Activated T-helper 17 cell treated with anti-CD3 and anti-CD28 coated beads, Interleukin-2, amount 50 U/mL, for 72 hours (primary cell): ENCODE measurements at places on chromosomes 1 and 21. TPM values are rescaled to one million over a fixed set of nuclear protein-coding genes. Genes with fewer than 3 reads are reported as not detected.

- H3K27ac ChIP-seq: peak overlapping the region; percentile 91
- H3K27me3 ChIP-seq: no peaks in the 10 kb centered on the region
- H3K36me3 ChIP-seq: peaks cover 16% of the 10 kb centered on the region
- peak overlapping the region; percentile 71 for H3K4me3 ChIP-seq
Measured at GRCh38 chr1:101291562-101292380, 55.0 kb downstream of the S1PR1 start.

GRCh38 chr1:116390195-116390594 lies 17.2 kb downstream of the ATP1A1 start:
- peak overlapping the region; percentile 48 for H3K4me3 ChIP-seq
- H3K4me1 ChIP-seq: peaks cover 46% of the 10 kb centered on the region
- peak; percentile 97 for ATAC-seq

DNA sequence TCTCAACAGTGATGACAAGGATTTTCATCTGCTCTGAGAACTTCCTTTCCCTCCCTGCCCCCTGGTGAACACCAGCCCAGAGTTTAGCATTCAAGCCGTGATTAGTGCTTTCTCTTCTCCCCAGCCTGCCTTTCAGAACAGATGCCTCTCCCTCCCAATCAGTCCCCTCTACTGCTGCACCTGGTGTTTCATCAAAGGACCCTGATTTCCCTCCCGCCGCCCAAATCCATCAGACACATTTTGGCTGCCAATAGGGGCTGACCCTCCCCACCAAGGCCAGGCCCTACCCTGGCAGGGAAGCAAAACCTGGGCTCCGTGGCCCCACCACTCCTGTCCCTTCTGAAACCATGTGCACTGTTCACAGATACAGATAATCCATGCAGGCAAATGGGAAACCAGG lies 34.0 kb upstream of the KLHDC7A start:
- ATAC-seq: no peak
- H3K4me1 ChIP-seq: no peaks in the 10 kb centered on the region
- H3K4me3 ChIP-seq: no peak overlapping the region

- no peaks in the 10 kb centered on the region for H3K4me1 ChIP-seq
- H3K4me3 ChIP-seq: no peak overlapping the region
- H3K27ac ChIP-seq: no peak overlapping the region
Measured at GRCh38 chr21:32186804-32187203, 92.0 kb downstream of the MIS18A start.

DNA sequence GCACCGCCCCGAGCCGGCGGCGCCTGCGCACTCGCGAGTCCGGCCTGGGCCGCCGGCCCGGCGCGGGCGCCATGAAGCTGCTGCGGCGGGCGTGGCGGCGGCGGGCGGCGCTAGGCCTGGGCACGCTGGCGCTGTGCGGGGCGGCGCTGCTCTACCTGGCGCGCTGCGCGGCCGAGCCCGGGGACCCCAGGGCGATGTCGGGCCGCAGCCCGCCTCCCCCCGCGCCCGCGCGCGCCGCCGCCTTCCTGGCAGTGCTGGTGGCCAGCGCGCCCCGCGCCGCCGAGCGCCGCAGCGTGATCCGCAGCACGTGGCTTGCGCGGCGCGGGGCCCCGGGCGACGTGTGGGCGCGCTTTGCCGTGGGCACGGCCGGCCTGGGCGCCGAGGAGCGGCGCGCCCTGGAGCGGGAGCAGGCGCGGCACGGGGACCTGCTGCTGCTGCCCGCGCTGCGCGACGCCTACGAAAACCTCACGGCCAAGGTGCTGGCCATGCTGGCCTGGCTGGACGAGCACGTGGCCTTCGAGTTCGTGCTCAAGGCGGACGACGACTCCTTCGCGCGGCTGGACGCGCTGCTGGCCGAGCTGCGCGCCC lies at the start of gene B3GALT6:
B3GALT6 (plus strand) TSS at position 30 of the 588 bp plus-strand sequence; CDS start at position 72, 42 bp downstream.
- H3K27ac ChIP-seq: peak within 1 kb of the TSS; percentile 95
- no peaks in the 10 kb centered on the region for H3K27me3 ChIP-seq
- H3K4me1 ChIP-seq: peaks cover 19% of the 10 kb centered on the region
- H3K4me3 ChIP-seq: peak within 1 kb of the TSS; percentile 96

DNA sequence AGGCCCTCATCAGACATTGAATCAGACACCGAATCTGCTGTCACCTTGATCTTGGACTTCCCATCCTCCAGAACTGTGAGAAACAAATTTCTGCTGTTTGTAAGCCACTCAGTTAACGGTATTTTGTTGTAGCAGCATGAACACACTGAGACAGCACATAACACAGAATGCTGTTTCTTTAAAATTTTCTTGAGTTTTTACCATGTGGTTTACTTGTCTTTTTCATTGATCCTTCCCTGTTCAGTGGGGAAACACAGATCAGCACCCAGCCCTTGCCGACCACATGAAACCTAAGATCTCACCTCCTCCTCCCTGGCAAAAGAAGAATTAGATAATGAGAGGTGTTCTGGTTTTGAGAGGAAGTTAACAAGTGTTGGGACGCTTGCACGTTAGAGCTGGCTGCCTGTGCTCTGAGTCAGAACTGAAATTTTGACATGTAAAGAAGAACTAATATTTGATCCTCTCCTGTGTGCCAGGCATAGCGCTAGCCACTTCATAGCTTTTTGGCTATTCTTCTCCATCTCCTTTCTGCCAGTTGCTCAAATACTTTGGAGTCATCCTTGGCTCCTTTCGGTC lies 179.6 kb downstream of the DHRS3 start:
- H3K27me3 ChIP-seq: no peaks in the 10 kb centered on the region
- H3K36me3 ChIP-seq: peaks cover 65% of the 10 kb centered on the region

DNA sequence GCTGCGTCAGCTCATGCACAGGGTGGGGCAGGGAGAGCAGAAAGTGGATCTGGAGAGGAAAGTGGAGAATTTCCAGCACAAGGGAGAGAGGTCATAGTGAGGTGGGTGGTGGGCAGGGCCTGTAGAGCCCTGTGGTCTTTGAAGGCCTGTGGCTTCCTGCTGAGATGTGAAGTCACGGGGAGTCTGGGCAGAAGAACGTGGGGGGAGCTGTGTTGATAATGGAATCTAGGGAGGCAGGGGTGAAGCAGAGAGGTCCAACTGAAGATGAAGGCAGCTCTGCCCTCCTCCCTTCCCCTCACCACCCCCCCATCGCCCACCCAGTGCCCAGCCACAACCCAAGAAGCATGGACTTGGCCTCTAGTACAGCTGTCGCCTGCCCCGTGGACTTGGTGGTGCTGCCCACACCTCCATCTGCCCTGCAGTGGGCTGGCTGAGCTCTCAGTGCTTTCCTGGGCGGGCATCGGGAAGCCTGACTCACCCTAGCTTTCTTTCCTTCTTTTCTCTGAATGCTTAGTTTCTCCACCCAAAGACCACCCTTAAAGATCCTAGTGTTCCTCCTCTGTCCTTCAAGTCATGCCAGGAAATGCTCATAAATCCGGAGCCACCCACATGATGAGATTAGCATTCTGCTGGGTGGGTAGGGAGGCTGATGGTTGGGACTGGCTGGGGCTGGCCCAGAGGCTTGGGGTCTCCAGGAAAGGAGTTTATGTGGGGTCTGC lies 186.1 kb downstream of the TRABD2B start:
- no peaks in the 10 kb centered on the region for H3K4me1 ChIP-seq
- peak; percentile 7 for ATAC-seq
- no peaks in the 10 kb centered on the region for H3K36me3 ChIP-seq
- H3K27ac ChIP-seq: no peak overlapping the region

DNA sequence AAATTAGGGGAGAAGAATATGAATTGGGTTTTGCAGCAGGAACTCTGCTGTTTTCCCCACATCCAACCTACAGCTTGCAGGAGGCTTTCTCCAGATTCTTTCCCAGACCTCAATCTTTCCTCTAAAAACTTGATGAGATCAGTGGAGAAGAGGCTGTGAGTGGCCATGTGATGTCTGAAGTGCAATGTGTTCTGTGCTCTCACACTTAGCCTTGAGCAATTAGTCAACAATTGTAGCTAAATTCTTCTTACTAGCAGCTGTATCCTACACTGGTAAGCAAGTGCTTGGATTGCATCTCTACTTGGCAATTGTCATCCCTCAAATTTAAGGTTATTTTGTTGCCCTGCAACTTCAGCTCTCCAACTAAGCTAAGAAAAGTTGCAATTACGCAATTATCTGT lies 807.3 kb upstream of the RGS18 start:
- no peaks in the 10 kb centered on the region for H3K27me3 ChIP-seq
- no peak overlapping the region for H3K27ac ChIP-seq
- no peak overlapping the region for H3K4me3 ChIP-seq
- no peaks in the 10 kb centered on the region for H3K4me1 ChIP-seq
- H3K36me3 ChIP-seq: no peaks in the 10 kb centered on the region
- ATAC-seq: no peak

GRCh38 chr1:94855307-94855700 lies 35.1 kb downstream of the SLC44A3 start:
- ATAC-seq: no peak
- peaks cover 10% of the 10 kb centered on the region for H3K27me3 ChIP-seq
- no peaks in the 10 kb centered on the region for H3K4me1 ChIP-seq
- H3K27ac ChIP-seq: no peak overlapping the region

GRCh38 chr1:212213784-212214183 lies 71.4 kb upstream of the PPP2R5A start:
- H3K4me1 ChIP-seq: peaks cover 9% of the 10 kb centered on the region
- no peak overlapping the region for H3K27ac ChIP-seq
- H3K27me3 ChIP-seq: no peaks in the 10 kb centered on the region
- H3K4me3 ChIP-seq: no peak overlapping the region
- H3K36me3 ChIP-seq: no peaks in the 10 kb centered on the region
- ATAC-seq: no peak

- peaks cover 14% of the 10 kb centered on the region for H3K27me3 ChIP-seq
- H3K27ac ChIP-seq: no peak overlapping the region
- H3K4me3 ChIP-seq: no peak overlapping the region
- H3K36me3 ChIP-seq: no peaks in the 10 kb centered on the region
Measured at GRCh38 chr1:31577515-31578192, 1.3 kb downstream of the TINAGL1 start.

GRCh38 chr21:36654324-36654723 lies 44.6 kb upstream of the SIM2 start:
- no peaks in the 10 kb centered on the region for H3K4me1 ChIP-seq
- peaks cover 23% of the 10 kb centered on the region for H3K27me3 ChIP-seq
- no peak overlapping the region for H3K27ac ChIP-seq
- ATAC-seq: no peak
- H3K4me3 ChIP-seq: no peak overlapping the region

DNA sequence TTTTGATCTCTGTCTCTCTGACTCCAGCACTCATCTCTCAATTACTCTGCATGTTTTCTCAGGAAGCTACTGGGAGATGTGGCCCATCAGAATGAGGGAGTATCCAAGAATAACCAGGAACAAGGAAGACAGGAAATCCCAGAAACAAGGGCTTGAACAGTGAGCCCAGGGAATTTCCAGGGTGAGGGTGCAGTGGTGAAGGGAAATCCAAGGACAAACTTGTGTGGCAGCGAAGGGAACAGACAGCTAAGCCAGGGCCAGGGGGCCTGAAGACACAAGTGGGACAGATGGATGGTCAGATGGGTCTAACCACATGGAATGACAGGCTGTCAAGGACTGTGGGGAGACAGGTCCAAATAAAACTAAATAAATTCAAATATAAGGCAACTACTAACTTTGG lies 121.8 kb upstream of the ERRFI1 start:
- H3K4me3 ChIP-seq: no peak overlapping the region
- peaks cover 4% of the 10 kb centered on the region for H3K27me3 ChIP-seq
- H3K4me1 ChIP-seq: peaks cover 26% of the 10 kb centered on the region

DNA sequence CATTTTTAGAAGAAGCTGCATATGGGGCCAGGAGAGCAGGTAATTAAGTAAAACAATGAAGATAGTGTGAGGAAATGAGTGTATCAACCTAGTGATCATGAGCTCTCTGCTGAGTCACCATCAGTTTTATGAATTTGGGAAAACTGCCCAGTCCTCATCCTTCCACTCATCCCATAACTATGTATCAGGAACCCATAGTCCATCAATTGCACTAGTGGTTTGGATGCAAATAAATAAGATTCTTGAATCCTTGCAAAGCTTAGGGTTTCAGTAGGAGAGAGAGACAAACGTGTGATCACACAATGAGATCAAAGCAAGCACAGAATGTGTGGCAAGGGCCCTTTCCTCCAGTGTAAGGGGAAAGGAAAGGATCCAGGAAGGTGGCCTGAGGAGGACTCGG lies 145.6 kb downstream of the ZZZ3 start:
- H3K4me3 ChIP-seq: no peak overlapping the region
- H3K27ac ChIP-seq: no peak overlapping the region
- no peak for ATAC-seq
- H3K27me3 ChIP-seq: no peaks in the 10 kb centered on the region
- peaks cover 6% of the 10 kb centered on the region for H3K4me1 ChIP-seq

DNA sequence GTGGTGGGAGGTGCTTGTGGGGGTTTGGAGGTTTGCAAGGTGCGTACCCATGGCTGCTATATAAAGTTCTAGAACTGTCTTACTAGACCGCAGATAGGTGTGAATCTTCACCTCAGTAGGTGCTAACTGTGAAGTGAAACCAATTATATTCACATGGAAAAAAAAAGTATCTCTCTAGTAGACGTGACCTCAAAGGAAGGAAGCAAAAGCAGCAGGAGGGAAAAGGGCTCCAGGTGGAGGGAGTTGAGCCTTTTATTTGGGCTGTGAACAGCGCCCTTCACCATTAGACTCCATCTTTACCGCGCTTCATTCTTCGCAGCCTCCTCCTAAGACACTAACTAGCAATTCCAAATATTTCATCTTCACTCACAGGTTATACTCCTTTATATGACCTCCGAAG lies 129.8 kb downstream of the TBX19 start:
- H3K4me3 ChIP-seq: no peak overlapping the region
- H3K36me3 ChIP-seq: no peaks in the 10 kb centered on the region
- H3K27me3 ChIP-seq: no peaks in the 10 kb centered on the region
- peaks cover 39% of the 10 kb centered on the region for H3K4me1 ChIP-seq
- H3K27ac ChIP-seq: peak overlapping the region; percentile 75

DNA sequence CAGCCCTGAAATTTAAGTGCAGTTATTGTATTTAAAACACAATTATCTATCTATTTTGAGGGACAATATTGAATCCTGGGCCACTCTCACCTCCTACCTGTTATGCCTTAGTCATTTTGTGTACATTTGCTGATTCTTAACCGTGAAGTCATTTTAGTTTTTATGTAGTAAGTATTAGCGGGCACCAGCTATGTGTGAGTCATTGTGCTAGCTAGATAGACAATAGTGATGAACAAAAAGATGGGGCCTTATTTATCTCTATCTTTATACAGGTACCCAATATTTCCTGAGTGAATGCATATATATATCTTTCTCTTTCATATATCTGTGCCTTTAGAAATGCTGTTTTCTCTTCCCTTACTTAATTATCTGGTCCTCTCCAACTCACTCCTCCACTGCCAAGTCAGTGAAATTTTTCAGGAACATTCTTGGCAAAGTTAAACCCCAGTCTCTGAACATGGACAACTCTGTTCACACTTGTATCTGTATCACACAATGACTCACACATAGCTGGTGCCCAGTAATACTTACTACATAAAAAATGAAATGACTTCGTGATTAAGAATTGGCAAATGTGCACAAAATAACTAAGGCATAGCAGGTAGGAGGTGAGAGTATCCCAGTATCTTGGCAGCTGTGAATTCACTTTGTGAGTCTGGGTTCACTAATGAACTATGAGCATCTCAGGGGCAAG lies 166.0 kb upstream of the C8B start:
- H3K27ac ChIP-seq: no peak overlapping the region
- H3K4me1 ChIP-seq: no peaks in the 10 kb centered on the region
- no peak overlapping the region for H3K4me3 ChIP-seq
- H3K27me3 ChIP-seq: no peaks in the 10 kb centered on the region
- peaks cover 13% of the 10 kb centered on the region for H3K36me3 ChIP-seq

LCA5L gene
- total RNA-seq: not detected

MAEL gene
- not detected for total RNA-seq

TNFRSF14 gene
- total RNA-seq: 299 TPM
